ENCODE measurements at places on chromosomes 6 and 20.
A peak's percentile ranks its signal among the peaks of the same experiment; 100 is the strongest.

GRCh38 chr6:17096096-17096495 lies 5.8 kb upstream of the STMND1 start:
- H3K4me3 ChIP-seq = no peak overlapping the region
- DNase-seq = no peak
- peaks cover 3% of the 10 kb centered on the region for H3K4me1 ChIP-seq
- no peaks in the 10 kb centered on the region for H3K27me3 ChIP-seq
- H3K27ac ChIP-seq = no peak overlapping the region

GRCh38 chr6:43744491-43744890 lies 25.5 kb upstream of the VEGFA start:
- no peak for DNase-seq
- H3K36me3 ChIP-seq = no peaks in the 10 kb centered on the region
- H3K27me3 ChIP-seq = peaks cover 7% of the 10 kb centered on the region

DNA sequence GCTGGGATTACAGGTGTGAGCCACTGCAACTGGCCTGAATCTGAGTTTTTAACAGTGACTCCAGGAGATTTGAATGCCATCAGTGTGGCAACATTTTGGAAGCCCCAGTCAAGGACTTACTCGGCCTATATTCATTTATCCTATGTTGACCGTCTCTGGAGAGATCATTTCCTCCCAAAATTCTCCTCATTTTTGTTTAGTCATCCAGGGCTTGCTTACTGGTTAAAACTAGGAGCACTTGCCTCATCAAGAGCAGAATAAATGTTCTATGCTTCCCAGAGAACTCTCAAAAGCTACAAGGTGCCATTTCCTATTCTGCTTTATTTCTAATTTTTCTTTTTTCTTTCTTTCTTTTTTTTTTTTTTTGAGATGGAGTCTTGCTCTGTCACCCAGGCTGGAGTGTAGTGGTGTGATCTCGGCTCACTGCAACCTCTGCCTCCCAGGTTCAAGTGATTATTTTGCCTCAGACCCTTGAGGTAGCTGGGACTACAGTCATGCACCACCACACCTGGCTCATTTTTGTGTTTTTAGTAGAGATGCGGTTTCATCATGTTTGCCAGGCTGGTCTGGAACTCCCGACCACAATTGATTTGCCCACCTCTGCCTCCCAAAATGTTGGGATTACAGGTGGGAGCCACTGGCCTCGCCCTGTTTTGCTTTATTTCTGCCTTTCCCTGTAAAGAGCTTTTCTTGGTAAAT lies 23.4 kb upstream of the TRIM27 start:
- no peaks in the 10 kb centered on the region for H3K36me3 ChIP-seq
- H3K27ac ChIP-seq = no peak overlapping the region
- no peak overlapping the region for H3K4me3 ChIP-seq
- no peak for DNase-seq
- H3K27me3 ChIP-seq = no peaks in the 10 kb centered on the region

GRCh38 chr6:159953091-159953601 lies 15.7 kb upstream of the IGF2R start:
- no peaks in the 10 kb centered on the region for H3K36me3 ChIP-seq
- H3K4me3 ChIP-seq = peak overlapping the region; percentile 42
- H3K27me3 ChIP-seq = no peaks in the 10 kb centered on the region
- peak; percentile 95 for DNase-seq
- peaks cover 21% of the 10 kb centered on the region for H3K4me1 ChIP-seq
- peak overlapping the region; percentile 69 for H3K27ac ChIP-seq

DNA sequence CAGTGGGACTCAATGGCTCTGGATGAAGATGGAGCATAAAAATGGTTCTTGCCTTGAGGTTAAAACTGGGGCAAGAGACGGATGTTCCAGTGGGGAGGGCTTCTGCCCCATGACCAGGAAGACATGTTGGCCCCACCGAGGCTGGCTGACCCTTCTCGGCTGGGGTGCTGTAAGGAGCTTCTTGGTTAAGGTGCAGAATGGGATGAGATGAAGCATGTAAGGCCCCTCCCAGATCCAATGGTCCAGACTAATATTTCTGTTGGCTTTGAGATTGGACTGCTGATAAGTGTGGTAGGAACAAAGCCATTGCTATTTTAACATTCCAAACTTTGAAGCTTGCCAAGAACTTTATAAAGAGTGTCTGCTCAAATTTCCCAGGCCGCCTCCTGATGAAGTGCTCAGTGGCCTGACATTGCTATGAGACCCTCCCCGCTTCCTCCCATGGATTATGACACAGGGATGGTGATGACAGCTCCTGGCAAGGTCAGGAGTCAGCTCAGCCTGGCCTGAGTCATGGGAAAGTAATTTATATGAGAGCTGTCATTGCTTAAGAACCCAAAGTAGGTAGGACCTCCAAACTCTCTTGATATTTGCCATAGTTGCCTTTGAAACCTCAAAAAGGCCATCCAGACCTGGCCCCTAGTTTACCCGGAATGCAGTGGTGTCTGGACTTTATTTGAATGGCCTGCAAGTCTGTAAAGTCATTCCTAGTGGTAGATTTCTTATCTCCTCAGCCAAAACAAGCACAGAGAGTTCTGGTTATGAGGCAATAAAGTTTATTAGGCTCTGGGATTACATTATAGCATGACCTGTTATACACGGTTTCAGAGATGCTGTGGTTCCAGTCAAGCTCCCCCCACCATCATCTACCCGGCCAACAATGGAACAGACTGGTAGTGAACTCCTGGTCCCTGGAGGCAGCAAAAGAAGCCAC lies 55.2 kb downstream of the TGM2 start:
- peaks cover 69% of the 10 kb centered on the region for H3K4me1 ChIP-seq
- H3K36me3 ChIP-seq = no peaks in the 10 kb centered on the region
- H3K27me3 ChIP-seq = no peaks in the 10 kb centered on the region
- H3K4me3 ChIP-seq = no peak overlapping the region

DNA sequence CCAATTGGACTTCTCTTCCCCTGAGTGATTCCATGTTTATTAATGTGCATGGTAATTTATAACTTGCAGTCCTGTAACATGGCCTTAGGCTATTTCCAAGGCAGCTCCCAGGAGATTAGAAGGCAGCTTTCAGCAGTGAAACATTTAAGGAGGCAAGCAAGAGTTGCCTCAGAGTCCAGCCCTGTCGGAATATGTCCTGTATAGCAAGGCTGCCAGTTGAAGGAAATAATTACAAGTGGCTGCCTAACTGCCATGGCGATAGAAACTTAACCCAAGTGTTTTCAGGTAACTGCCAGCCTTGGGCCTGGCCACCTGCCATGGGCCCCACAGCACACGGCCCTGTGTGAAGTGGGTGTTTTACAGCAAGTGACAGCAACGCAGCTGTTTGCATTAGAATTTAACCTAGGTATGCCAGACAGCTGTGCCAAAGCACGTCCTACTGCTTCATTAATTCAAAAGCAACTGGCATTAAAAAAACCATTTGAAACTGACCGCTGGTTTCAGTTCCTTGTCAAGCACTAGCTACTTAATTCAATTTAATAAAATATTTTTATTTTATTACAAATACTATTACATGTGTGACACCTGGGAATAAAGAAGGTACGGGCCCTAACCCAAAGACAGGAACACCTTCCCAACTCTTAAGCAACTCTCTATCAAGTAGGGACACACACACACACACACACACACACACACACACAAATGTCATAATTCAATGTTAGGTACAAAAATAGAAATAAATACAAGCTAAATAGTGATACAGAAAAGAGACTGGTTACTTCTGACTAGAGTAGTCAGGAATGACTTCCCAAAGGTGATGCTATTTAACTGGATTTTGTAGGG lies 151.8 kb upstream of the HEY2 start:
- no peaks in the 10 kb centered on the region for H3K27me3 ChIP-seq
- peak overlapping the region; percentile 21 for H3K27ac ChIP-seq
- no peaks in the 10 kb centered on the region for H3K36me3 ChIP-seq
- peak overlapping the region; percentile 32 for H3K4me3 ChIP-seq

- H3K27ac ChIP-seq = no peak overlapping the region
- H3K4me1 ChIP-seq = no peaks in the 10 kb centered on the region
- H3K27me3 ChIP-seq = no peaks in the 10 kb centered on the region
- H3K36me3 ChIP-seq = no peaks in the 10 kb centered on the region
Observed at GRCh38 chr6:49675816-49676215, 37.5 kb downstream of the CRISP2 start.

- no peaks in the 10 kb centered on the region for H3K36me3 ChIP-seq
- H3K4me3 ChIP-seq = no peak overlapping the region
- no peak overlapping the region for H3K27ac ChIP-seq
- DNase-seq = peak; percentile 90
- no peaks in the 10 kb centered on the region for H3K4me1 ChIP-seq
Observed at GRCh38 chr20:44736170-44737021, 9.3 kb upstream of the KCNK15 start.

GRCh38 chr6:14775528-14775927 lies 470.3 kb upstream of the JARID2 start:
- no peak overlapping the region for H3K27ac ChIP-seq
- H3K4me1 ChIP-seq = no peaks in the 10 kb centered on the region
- H3K27me3 ChIP-seq = no peaks in the 10 kb centered on the region
- H3K4me3 ChIP-seq = no peak overlapping the region
- no peaks in the 10 kb centered on the region for H3K36me3 ChIP-seq

GRCh38 chr6:105270511-105270910 lies 90.7 kb upstream of the POPDC3 start:
- H3K36me3 ChIP-seq = peaks cover 6% of the 10 kb centered on the region
- H3K4me1 ChIP-seq = peaks cover 4% of the 10 kb centered on the region
- H3K27ac ChIP-seq = no peak overlapping the region
- H3K4me3 ChIP-seq = no peak overlapping the region

DNA sequence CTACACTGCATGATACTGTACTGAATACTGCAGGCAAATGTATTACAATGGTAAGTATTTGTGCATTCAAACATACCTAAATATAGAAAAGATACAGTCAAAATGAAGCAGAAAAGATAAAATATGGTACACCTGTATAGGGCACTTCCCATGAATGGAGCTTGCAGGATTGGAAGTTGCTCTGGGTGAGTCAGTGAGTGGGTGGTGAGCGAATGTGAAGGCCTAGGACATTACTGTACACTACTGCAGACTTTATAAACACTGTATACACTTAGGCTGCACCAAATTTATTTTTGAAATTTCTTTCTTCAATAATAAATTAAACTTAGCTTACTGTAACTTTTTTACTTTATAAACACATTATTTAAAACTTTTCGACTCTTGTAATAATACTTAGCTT lies 213.1 kb downstream of the ATXN1 start:
- H3K4me3 ChIP-seq = no peak overlapping the region
- H3K36me3 ChIP-seq = no peaks in the 10 kb centered on the region
- no peaks in the 10 kb centered on the region for H3K4me1 ChIP-seq
- no peak overlapping the region for H3K27ac ChIP-seq

GRCh38 chr20:37921341-37921929 lies 18.5 kb downstream of the VSTM2L start:
- H3K27ac ChIP-seq = no peak overlapping the region
- H3K36me3 ChIP-seq = no peaks in the 10 kb centered on the region

- 0 out of 2 replicates have a peak, but pooled peaks cover 4% of the 10 kb centered on the region for H3K4me1 ChIP-seq
- H3K27me3 ChIP-seq = peaks cover 64% of the 10 kb centered on the region
- H3K36me3 ChIP-seq = no peaks in the 10 kb centered on the region
Observed at GRCh38 chr20:64164123-64164836, at the start of gene MYT1. Gene MYT1, plus strand, starts transcription at chr20:64164452. Its CDS starts 34,410 bp downstream, at chr20:64198862.

Measured in SJCRH30 (cell line).